ENCODE measurements at places on chromosomes 11 and 22.

GRCh38 chr11:92130421-92130831, 94.2 kb upstream of the FAT3 start:
- DNase-seq = no peak

- DNase-seq = no peak
Measured at GRCh38 chr11:119976805-119977560, 160.9 kb downstream of the TRIM29 start.

- no peak for DNase-seq
Measured at GRCh38 chr11:121575250-121575962, 122.6 kb upstream of the SORL1-AS1 start.

DNA sequence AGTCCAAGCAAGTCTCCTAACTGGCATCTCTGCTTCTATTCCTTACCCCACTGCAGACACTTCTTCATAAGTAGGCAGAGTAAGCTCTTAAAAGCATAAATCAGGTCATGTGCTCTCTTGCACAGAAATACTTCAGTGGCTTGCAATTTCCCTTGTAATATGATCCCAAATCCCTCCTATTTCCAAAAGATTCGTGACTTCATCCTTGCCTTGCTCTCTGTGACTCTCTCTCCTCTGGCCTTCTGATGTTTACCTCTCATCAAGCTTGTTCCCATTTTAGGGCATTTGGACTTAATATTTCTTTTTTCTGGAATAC, 37.4 kb upstream of the NCR3LG1 start:
- DNase-seq = no peak

DNA sequence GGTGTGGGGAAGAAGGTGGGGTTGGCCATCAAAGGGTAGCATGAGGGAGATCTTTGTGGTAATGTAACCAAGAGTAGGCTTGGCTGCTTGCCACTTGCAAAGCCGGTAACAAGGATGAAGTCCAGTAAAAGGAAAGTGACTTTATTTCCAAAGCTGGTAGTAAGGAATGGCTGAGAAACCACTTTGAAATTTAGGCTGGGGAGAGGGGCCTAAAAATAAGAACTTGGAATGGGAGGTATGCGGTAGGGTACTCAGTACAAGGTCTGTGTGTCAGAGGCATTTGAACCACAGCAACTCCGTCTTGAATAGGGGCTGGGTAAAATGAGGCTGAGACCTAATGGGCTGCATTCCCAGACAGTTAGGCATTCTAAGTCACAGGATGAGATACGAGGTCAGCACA, 216.0 kb upstream of the ISX start:
- DNase-seq = no peak

Data from activated effector memory CD4-positive, alpha-beta T cell treated with Interleukin-2 at 50 U/mL for 16 hours (primary cell).